ENCODE measurements at places on chromosomes 7 and 10.

GRCh38 chr10:60286559-60286958, 103.1 kb downstream of the ANK3 start:
- DNase-seq, result no peak

DNA sequence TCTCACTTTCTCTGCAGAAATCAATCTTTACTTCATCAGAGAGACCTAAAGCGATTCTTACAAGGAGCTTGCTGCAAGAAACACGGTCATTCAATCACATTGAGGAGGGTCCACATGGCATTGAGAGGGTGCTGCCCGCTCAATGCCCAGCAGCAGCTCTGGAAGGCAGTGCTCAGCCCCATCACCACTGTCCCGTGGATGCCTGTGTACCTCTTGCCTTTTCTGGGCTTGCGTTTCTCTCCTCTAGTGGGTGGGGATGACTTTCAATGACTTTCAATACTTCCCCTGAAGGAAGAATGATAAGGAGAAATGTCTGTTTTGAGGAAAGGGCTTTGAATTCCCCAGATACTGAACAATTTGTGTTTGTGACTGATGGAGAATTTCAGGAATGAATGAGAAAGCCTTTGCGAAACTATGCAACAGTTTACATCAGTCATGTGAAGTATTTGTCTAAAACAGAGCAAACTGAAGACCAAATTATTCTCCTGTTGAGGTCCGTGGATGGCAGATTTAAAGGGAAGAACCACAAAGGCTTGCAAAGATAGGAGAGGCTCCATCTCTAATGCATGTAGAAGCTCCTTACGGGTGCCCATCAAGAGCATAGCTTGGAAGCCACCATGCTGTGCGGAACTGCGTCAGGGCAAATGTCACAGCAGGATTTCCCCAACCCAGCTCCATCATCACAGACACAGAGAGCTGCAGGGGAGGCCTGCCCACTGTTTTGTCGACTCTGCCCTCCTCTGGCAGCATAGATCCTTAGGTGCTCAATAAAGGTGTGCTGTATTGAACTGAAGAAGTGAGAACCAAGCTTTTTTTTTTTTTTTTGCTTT, 6.6 kb upstream of the ZNF22 start:
- no peak for DNase-seq

DNA sequence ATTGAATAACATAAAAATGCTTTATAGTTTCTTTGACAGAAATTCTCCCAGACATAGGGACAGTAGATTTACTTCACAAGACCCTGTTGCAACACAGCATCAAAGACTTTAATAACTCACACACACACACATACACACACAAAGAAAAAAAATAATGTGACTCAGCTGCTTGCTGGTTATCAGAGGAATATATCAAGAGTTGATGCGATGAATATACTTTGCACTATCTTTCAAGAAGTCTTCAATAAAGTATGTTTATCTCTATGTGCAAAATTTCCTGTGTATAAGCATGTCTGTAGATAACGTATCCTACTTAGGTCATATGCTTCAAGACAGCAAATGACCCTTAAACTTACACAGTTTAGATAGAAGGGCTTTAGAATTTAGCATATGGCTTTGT, 243.1 kb downstream of the ARL4A start:
- no peak for DNase-seq

- DNase-seq, result no peak
These were observed 127.2 kb upstream of the PODXL start for GRCh38 chr7:131683536-131684125.

- no peak for DNase-seq
These were observed 27.0 kb upstream of the HIBADH start for GRCh38 chr7:27689591-27690164.

DNA sequence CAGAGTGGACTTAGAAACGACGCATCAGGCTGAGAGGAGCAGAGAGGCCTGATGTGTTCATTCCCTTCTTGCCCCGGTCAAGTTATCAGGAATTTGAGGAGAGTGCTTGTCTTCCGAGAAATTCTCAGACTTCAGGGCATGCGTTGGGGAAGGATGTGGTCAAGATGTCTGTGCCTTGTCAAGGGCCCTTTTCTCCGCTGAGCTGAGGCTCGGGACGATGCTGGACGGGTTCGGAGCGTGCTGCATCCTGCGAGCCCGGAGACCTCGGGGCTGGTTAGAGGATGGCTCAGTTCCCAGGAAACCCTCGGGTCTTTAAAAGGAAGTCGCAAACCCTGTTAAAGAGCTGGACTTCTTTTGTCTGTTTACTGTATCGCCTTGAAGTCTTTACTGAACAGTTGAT, 325.4 kb downstream of the ADARB2 start:
- no peak for DNase-seq

- no peak for DNase-seq
These were observed 60.7 kb downstream of the CHCHD3 start for GRCh38 chr7:133021196-133021595.

DNA sequence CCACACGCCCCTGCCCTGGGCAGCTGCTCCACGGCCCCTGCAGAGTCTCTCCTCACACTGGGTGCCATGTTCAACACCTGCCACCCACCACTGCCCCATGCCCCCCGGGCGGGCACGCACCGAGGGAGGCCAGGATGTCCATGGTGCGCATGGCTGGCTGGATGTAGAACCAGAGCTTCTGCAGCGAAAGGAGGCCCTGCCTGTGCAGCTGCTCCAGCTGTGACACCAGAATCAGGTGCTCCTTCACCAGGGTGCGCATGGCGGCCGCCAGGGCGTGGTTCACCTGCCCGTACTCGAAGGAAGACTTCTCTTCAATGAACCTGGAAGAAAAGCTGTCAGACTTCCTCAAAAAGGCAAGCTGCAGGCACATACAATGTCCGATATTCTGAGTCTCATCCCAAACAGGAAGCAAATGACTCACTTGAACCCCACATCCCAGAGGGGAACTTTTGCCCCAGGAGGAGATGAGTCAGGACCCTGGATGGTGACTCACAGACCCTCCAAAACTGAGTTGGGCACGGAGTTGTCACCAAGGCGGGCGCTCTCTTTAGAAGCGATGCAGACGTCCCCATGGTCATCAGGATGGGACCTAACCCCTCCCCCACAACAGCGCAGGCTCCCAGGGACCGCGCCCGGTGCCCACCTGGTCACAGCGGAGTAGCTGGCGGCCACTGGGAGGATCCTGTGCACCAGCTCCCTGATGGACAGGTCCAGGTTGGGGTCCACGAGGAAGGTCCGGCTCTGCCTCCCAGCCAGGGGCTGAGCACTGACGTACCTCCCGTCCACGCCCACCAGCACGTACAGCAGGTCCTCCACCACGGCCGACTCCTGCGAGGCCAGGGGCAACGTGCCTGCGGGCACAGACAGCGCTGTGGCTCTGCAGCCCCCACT, 15.5 kb downstream of the TUBGCP2 start:
- no peak for DNase-seq

DNA sequence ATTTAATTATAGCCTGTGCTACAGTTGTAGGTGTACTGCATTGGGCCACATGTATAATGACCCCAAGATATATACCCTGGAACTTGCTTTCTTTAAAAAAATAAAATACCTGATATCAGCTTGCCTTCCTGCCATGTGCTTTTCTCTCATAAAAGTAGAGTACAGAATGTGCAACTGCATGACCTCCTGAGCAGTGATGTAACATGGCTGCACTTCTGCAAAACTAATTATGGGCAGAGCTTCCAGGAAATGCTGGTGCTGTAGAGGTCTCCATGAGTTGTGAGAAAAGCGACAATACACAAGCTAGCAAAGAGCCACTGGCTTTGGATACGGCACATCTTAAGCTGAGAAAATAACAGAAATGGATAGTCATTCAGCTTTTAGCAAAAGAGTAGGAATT, 6.5 kb upstream of the ERLIN1 start:
- DNase-seq, result no peak

GRCh38 chr10:25198151-25198550, 23.4 kb downstream of the GPR158 start:
- no peak for DNase-seq

DNA sequence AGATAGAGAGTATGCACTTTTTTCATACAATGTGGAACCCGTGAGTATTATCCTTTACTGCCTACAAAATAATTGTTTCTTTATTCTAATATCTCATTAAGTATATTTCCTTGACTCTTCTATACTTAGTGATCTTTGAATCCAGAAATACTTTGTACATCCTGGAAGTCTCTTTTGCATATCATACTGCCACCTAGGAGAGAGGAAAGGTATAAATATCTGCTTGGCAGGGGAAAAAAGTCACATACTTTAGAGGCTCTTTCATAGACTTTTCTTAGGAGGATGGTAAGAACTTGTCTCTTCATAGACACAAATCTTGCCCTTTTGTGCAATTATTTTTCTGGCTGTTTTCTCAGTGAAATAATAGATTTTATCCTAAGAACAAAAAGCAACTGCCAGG, 436.0 kb downstream of the PAXIP1 start:
- no peak for DNase-seq

DNA sequence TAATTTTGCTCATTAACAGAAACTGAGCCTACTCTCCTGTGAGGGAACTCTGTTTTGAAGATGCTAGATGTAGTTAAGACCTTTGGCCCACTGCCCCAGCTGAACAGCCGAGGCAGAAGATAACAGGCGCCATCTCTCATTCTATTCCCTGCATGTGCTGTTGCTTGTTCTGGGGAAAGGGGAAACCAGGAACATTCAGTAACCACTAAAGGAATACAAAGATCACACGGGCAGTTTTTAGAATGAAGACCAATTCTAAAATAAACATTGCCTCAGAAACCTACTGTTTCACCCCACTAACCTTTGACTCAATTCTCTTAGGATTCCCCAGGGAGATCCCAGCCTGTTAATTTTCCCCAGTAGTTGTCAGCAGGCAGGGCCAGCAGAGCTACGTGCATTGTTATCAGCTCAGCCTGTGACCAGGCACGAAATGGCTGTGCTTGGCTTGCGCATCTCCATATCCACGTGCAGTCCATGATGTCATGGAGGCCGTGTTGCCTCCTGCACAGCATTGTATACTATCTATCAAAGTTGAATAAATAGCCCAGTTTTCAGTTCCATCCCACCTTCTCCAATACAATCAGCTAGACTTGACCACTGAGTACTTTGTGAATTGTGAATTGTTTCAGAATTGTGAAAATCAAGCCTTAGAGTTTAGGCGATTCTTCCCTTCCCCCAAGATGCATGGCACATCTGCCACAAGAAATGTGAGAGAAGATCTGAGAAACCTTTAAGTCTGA, 36.0 kb downstream of the ANK3 start:
- DNase-seq, result no peak

DNA sequence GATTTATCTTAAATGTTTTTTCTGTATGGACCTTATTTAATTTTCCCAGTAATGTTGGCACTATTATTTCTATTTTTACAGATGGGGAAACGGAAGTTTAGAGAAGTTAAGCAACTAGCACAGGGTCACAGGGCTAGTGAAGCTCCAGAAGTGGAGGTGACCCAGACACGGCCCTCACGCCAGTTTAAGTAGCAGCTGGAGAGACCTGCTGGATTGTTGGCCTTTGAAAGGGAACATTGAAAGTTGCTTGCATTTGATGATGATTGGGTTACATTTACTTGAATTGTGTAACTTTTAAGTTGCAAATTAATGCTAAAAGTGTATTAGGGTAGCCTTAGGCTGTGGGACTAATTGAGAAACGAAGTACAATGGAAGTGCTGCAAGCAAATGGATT, 25.6 kb downstream of the CDK14 start:
- no peak for DNase-seq

GRCh38 chr7:116836911-116837310, 25.5 kb upstream of the CAPZA2 start:
- no peak for DNase-seq
